ENCODE measurements at places on chromosomes 2 and 18.
A peak's percentile ranks its signal among the peaks of the same experiment; 100 is the strongest.

- no peak for DNase-seq
These were observed 43.2 kb upstream of the LOXHD1 start for GRCh38 chr18:46700066-46700824.

DNA sequence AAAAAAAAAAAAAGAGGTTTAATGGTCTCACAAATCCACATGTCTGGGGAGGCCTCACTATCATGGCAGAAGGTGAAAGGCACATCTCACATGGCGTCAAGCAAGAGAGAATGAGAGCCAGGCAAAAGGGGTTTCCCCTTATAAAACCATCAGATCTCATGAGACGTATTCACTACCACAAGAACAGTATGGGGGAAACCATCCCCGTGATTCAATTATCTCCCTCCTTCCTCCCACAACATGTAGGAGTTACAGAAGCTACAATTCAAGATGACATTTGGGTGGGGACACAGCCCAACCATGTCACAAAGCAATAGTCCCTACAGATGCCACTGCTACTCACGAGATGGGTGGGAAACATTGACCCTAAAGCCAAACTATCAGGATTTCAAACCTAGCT is 392.7 kb upstream of the ID2 start:
- no peak for DNase-seq

GRCh38 chr18:3059272-3059671 is 46.3 kb upstream of the LPIN2 start:
- DNase-seq = no peak

- no peak for DNase-seq
These were observed 121.0 kb downstream of the SNTG2 start for GRCh38 chr2:1071650-1072049.

GRCh38 chr2:74439373-74439772 is 2.4 kb downstream of the RTKN start:
- no peak for DNase-seq

- DNase-seq = no peak
These were observed 43.6 kb upstream of the VPS54 start for GRCh38 chr2:64062840-64063239.

GRCh38 chr2:143936538-143936847 is 583.4 kb downstream of the ZEB2 start:
- no peak for DNase-seq

DNA sequence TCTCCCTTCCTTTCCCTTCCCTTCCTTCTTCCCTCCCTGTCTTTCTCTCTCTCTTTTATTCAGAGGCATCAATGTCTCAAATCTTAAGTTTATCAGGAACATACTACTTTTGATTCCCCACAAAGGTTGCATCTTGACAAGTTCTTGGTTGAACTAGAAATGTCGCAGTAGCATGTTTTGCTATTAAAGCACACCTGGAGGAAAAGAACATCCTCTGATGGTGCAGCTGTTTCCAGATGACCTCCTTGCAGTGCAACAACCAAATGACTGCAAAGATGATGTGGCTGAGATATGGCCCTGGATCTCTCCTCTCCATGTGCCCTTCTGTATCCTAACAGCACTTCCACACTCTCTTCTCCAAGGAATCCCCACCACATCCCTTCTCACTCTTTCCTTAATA is 127.2 kb downstream of the SLC8A1 start:
- DNase-seq = no peak

DNA sequence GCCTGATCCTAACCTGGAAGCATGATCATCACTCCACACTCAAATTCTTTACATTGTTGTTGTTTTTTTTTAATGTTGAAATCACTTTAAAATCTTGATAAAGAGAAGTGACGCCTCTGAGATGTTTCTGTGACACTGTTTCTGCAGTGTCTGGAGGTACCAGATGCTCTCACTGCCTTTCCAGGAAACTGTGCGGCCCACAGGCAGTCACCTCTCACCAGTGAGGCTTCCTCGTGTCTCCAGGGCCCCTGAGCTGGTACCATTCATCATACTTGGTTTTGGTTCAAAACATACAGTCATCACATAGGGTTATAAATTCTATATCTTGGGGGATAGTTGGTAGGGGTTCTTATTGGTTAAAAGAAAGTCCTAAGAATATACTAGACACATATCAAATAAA is 10.1 kb upstream of the ID2 start:
- DNase-seq = no peak

- no peak for DNase-seq
These were observed 130.4 kb downstream of the IRS1 start for GRCh38 chr2:226669249-226669648.

GRCh38 chr2:202871300-202872141 is at the start of gene ICA1L:
ICA1L (minus strand) TSS chr2:202871766; CDS start chr2:202829009, 42,757 bp downstream.
- DNase-seq = peak; percentile 83

DNA sequence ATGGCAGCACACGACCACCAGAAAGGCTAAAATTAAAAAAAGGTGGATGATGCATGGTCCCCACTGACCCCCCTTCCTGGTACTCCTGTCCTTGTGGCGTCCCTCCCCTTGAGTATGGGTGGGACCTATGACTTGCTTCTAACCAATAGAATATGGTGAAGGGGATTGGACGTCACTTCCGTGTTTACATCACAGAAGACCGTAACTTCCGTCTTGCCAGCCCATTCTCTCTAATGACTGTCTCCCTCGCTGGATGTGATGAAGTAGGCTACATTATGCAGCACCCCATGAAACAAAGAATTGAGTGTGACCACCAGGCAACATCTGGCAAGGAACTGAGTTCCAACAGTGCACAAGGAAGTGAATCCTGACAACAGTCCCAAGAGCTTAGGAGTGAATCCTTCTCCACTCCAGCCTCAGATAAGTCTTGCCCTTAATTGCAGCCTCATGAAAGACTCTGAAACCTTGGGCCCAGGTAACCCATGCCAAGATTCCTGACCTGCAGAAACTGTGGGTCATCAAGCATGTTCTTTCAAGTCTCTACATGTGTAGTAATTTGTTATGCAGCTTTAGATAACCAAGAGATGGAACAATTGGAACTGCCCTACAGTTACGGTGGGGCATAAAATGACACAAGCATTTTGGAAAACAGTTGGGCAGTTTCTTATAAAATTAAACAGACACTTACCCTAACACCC is 80.1 kb upstream of the NPAS2 start:
- DNase-seq = no peak

DNA sequence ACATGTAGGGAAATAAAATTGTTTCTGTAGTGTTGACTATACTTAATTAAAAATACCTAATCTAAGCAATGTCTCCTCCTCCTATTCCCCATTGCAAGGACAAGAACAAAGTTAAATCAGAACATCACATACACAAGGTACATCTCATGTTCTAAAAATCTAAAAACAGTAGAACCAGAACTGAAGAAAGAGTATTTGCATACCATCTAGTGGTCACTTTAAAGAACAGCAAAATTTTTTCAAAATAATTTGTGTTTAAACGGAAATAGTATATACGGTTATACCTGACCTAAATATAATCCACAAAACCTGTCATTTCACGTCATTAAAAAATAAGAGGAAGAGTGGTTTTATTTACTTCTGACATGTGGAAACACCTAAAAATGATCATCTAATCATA is 294.3 kb upstream of the KCNH7 start:
- no peak for DNase-seq

GRCh38 chr2:221377597-221377996 is 194.5 kb downstream of the EPHA4 start:
- DNase-seq = no peak

GRCh38 chr2:98155716-98156115 is 68.7 kb downstream of the VWA3B start:
- no peak for DNase-seq

DNA sequence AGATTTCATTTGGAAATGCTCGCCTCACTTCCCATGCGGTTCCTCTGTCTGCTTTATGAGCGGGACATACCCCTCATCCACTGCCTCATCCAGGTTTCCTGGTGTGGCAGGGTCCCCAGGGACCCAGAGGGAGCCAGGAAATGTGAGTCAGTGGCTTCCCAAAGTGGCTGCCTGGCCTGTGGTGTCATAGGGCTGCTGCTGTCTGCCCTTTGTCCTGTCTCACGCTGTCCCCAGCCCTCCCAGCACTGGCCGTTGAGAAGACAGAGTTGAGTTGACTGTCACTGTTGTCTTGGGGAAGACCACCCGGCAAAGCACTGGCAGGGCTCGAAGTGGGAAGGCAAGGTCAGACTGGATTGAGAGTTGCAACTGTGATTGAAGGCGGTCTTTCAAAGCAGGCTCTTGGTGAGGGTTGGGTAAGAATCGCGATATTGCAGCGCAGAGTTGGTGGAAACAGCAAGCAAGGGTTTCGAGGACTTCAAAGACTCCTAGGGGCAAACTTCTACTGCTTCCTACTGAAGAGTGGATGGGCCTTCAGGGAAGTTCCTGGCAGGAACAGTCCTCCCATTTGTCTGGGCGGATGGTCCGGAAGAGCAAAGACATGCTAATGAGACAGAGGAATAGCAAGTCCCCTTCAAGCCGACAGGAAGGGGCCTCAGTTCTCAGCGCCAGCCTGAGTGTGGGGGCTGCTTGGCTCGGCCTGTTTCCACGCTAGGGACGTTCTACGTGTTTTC is 33.9 kb downstream of the RAB31 start:
- no peak for DNase-seq

GRCh38 chr2:23813438-23813837 is 113.5 kb downstream of the ATAD2B start:
- no peak for DNase-seq

DNA sequence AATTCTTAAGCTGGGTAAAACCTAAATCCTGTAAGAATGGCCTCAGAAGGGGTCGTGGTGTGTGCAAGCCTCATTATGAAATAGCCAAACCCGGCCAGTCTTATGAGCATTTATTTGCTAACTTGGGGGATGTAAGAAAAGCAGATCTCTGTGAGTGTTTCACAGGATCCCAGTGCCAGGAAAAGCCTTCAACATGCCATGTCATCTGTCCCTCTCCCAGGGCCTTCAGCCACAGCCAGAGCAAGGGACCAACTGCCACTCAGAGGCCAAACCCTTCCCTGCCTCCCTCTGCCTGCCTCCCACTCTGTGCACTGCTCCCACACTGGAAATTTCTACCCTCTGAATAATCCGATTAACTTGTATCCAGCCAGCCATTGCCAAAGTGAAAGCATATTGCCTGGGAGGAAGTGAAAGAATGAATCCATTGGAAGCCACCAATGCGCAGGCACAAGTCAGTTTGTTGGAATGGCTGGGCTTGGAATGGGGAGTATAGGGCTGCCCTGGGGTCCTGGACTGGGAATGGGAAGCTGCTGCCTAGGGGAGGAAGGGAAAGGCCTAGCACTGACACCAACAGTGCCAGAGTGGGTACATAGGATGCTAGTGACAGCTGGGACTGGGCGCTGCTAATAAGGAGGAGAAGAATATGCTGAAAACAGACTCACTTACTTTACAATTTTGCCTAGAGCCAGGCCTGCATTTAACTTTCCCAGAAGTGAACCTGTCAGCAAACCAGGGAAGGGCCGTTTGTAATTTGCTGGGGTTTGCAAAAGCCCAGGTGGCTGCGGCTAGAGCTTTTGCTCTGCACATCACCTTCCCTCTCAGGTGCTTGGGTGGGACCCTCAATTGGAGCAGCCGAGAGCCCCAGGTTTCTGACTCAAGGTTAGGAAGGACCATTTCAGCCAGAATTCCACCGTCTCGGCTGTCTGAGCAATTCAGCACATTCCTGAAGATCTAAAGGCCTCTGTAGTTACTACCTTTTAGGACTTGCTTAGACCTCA is 146.6 kb upstream of the NCK2 start:
- DNase-seq = no peak

DNA sequence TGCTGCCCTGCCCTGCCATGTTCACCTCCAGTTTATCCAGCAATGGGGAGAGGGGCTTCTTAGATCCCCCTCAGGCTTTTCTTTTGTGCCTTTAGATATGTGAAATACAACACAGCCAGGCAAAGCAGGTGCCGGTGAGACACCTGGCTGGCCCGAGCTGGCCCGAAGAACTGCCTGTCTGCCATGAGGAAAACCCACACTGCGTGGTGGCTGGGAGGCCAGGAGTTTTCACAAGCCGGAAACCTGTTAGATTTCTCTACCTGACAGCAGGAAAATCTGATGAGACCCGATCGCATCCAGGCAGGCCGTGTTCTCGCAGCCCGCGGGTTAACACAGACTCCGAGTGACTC is 5.7 kb upstream of the GAL3ST2 start:
- no peak for DNase-seq

DNA sequence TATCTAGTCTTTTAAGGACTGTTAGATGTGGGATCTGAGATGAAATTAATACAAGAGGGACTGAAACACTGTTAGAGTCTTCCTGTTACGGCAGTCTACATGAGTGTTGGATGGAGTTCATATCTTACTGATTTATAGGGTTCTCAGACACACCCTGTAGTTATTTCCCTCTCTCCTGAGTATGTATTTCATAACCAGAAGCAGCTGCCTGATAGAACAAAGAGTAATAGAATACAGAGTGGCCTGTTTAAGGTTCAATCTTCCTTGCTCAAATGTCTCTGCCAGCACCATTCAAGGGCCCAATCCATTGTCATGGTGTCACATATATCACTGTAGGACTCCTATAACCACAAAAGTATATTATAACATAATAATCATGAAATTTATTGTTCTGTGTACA is 1229.1 kb upstream of the ACVR2A start:
- no peak for DNase-seq

DNA sequence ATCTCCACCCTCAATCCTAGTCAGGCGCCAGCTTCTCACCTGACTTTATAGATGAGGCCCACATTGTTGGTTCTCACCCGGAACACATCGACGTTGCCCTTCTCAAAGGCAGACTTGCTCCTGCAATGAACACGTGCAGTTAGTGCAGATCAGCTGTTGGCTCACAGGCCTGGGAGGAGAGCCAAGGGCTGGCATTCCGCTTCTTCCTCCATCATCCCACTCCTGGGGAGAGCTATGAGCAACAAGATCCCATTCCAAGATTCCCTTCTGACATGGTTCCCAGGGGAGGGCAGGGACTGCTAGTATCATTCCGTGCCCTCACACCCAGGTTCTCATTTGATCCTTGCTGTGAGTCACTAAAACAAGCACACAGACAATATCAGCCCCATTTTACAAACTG is 15.1 kb downstream of the LOXHD1 start:
- no peak for DNase-seq

GRCh38 chr2:43043553-43043870 is 182.9 kb downstream of the ZFP36L2 start:
- no peak for DNase-seq

- no peak for DNase-seq
These were observed 67.8 kb upstream of the DSC1 start for GRCh38 chr18:31230495-31230894.

DNA sequence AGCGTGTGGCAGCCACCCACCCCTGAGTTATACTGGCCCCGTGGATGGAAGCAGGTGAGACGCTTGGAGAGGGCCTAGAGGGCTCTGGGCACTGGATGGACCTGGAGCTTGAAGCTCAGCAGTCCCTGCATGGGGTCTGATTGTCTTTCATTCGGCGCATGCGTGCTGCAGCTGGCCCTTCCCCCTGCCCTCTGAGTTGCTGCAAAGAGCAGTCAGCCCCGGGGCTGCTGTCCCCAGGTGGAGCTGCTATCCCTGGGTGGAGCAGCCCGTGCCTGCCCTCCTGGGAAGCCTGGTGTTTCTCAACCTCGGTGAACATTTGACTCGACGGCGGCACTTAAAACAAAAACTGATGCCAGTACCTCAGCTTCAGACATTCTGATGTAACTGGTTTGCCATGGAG is 29.6 kb downstream of the IGFBP5 start:
- DNase-seq = no peak
